Activated naive CD4-positive, alpha-beta T cell (primary cell): ENCODE measurements at places on chromosomes 5 and 9.

- DNase-seq = no peak
Observed at GRCh38 chr5:53749621-53750020, 189.2 kb downstream of the NDUFS4 start.

DNA sequence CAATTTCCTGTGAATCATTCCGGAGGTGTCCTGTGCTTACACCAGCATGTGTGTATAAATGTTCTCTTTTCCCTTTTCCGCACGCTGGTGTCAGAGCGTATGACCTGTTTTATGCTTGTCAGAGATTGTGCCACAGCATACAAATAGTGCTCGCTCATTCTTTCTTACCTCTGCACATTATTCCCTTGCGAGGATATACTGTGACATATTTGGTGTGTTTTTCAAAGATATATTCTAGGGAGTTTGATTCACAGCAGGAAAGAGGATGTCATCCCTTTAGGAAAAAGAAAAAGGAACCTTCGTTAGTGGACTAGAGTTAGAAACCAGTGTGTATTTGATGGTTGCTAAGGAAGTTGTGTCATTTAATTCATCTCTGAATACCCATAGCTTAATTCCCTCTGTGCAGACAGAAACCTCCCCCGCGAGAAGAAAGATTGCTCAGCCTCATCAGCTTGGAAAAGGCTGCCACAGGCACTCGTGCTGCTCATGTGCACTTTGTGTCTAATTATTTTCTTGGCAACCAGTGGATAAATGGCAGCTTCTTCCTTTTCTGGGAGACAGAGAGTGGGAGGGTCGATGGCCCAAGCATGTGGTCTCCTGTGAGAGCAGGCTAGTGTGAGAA lies 14.7 kb upstream of the CCIN start:
- DNase-seq = no peak

DNA sequence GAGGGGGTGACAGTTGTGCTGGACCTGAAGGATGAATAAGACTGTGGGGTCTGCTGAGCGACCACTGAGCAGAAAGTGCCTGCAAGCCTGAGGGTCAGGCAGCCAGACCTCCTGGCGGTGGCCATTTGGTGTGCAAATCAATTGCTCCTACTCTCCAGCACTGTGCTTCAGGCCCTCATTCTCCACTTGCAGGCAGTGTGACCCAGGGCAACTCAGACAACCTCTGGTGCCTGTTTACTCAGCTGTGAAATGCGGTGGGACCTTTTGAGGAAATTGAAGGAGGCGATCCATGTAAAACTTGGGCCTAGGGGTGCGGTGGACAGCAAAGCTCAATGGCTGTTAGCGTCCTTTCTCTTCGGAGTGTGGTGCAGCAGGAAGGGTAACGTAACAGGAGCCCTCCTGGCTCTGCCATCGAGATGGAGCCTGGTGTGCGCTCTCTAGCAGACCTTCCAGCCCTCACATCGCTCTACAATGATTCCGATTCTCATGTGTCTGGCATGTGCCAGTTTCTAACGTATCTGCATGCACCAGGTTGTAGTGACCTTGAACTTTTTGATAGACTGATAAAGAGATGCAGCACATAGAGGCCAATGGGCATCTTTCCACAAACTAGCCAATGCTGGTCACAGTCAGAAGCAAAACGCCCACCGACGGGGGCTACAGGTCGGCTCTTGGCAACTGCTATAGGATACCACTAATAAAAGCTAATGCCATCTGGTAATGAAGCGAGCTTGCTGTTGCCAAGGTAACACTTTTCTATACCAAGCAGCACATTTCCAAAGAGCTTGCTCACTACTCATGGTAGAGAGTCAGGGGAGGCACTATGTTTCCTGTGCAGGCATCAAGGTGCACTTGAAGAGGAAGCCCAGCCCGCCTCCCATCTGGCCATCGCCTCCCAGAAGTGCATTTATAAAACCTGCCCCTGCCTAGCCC lies 159.7 kb upstream of the RAPGEF1 start:
- DNase-seq = no peak

DNA sequence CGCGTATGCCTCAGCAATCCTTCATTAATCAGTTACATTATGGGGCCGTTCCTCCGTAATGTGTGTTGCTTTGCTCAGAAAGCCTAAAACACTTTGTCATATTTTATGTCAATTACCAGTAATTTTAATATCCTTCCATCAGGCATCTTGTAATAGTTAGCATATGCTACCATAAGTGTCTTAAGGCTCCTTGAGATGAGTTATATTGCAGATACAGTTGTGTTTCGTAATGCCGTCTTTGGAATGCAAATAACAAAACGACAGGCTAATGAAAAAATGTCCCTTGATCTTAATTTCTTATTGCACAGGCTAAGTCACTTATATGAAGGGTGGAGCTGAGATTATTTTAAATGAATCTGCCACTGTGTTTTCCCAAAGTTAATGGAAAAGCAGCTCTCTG lies 50.5 kb downstream of the TBCA start:
- no peak for DNase-seq

GRCh38 chr5:150152636-150153462 lies 2.8 kb downstream of the PDGFRB start:
- no peak for DNase-seq

DNA sequence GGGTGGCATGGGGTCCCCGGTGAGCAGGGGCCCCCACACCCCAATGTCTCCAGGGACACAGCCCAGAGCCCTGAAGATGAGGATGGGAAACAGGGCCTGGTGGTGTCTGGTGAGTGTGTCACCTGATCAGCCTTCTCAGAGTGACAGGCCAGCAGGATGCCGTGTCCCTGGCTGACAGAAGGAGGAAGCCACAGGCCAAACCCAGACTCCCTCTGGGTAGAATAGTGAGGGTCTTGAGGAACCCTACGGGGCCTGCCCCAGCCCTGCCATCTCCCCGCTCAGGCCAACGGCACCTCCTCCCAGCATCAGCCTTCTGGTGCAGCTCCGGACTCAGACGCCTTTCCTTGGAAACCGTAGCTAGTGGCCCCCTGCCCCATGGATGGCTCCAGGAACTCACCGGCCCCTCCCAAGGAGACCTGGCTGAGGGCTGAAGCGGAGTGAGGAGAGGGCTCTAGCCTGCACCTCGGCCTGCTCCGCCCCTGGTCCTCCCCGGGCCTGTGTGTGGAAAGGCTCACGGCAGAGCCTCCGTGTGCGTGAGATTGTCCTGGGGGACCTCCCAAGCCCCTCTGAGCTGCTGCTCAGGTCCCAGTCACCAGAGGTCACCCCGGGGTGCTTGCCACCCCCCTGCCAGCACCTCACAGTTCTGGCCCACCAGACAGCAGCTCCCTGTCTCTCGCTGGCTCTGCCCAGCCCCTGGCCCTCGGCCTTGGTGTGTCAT lies 6.0 kb downstream of the RALGDS start:
- no peak for DNase-seq

- DNase-seq = no peak
Observed at GRCh38 chr9:81579381-81579780, 110.0 kb downstream of the TLE1 start.

GRCh38 chr5:140219068-140219991 lies 44.3 kb downstream of the CYSTM1 start:
- no peak for DNase-seq

DNA sequence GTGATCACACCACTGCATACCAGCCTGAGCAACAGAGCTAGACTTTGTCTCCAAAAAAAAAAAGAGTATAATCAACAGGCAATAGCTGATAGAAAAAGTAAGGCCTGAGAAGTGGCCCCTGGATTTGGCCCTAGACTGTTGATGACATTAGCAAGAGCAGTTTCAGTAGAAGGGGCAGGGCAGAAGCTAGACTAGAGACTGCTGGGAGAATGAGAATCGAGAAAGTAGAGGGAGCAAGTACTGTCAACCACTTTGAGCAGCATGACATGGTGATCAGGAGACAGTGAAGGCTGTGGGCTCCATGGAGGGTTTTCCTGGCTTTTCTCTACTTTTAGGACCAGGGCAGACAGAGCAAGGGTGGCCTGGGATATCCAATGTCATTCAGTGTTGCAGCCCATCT lies 34.9 kb upstream of the B4GALT1 start:
- DNase-seq = no peak

GRCh38 chr5:643811-644271 lies 31.7 kb downstream of the CEP72 start:
- DNase-seq = no peak

DNA sequence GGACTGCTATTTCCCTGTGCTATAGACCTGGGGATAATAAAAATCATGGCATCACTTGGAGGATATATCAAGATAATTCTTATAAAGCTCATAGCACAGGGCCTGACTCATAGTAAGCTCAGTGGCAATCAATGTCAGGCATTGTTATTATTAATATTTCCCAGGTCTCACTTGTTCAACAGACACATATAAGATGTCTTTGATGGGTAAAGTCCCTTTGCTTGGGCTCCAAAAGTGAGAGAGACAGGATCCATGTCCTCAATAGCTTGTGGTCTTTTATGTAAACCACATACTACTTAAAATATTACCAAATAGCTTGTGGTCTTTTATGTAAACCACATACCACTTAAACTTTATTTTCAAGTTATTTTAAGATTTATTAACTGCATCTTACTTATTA lies 11.2 kb downstream of the SH3RF2 start:
- DNase-seq = no peak

- no peak for DNase-seq
Observed at GRCh38 chr5:175214152-175214551, 229.8 kb downstream of the DRD1 start.

- DNase-seq = no peak
Observed at GRCh38 chr5:88487066-88487465, 218.4 kb upstream of the TMEM161B start.

DNA sequence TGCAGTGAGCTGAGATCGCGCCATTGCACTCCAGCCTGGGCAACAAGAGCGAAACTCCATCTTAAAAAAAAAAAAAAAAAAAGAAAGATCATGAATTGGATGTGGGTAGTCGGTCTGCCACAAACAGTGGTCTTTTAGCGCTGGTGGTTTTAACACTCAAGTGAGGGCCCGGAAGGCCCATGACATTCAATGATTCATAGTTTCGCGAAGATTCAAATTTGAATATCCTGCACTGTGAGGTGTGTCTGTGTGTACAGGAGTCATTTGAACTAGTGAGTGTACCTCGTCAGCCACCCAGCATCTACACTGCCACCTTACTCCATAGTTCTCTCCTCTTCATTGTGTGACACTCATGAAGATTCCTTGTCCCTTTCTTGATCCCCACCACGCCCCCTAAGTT lies 41.3 kb downstream of the CFAP77 start:
- DNase-seq = no peak

- no peak for DNase-seq
Observed at GRCh38 chr9:3436629-3437420, 89.0 kb downstream of the RFX3 start.

DNA sequence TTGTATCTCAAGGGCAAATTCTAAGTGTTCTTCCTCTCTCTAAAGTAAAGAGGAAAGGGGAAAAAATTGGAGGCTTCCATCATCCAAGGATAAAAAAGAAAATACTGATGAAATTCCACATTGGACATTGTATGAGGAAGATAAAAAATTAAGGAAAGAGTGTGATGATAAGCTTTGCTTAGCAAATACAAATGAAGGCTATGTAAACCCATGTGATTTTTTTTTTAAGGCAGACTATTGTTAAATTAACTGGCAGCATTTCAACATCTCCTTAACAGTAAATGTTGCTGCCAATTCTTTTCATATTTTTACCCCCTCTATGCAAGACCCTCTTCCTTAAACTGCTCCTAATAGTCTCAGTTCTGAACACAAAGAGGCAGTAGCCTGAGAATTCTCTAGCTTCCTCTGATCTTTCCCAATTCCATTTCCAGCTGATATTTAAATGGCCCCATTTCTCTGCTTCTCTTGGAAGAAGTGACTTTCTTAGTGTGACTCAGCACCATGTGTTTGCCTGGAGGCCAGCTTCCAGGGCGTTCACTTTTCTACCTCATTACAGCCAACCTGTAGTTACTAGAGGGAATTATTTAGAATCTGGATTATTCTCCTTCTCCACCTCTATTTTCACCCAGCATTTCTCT lies 159.7 kb downstream of the TLE1 start:
- no peak for DNase-seq

DNA sequence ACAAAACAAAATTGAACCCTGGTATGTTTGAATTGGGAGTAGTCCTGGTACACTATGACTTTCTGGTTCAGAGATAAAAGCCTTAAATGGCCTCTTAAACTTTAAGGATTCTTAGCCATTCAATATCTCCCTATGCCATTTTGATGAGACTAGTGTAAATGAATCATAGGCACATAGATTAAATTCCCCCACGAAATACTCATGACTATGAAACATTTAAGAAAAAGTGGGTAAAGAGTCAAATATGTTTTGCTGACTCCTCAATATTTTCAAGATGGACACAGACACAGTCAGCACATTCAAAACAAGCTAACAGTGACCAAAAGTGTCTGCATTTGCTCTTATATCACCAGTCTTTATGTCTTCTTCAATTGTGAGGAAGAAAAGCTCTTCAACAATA lies 278.3 kb downstream of the PDE4D start:
- no peak for DNase-seq

DNA sequence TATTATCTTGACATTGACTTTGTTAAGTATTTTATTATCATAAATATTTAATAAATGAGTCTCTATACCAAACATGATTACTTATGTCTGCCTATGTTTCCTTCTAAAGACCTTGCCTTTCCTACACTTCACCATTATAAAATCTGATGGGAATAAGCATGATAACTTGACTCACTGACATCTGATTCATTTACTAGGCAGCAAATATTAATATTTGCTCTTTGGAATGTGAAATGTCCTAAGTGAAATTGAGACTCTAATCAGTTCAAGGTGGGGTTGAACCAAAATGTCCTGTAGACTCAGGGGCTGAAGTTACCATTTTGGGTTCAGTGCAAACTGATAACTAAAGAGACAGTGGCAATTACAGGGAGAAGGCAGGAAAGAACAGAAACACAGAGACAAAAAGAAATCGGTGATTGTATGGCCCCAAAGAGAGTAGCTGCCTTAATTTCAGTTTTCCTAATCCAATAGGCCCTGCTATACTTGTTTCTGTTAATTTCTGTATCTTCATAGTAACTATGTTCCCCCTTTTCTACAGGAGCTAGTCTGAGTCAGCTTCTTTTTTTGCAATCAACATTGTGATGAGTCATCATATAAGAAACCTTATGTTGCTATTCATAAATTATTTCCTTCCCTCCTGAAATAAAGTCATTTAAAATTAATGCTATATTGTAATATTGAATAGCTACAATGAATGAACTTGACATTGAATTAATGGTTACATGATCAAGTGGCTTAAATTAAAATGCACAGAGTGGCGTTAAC lies 296.8 kb downstream of the PDE4D start:
- no peak for DNase-seq

GRCh38 chr9:18905883-18906629 lies 127.0 kb downstream of the SAXO1 start:
- DNase-seq = no peak

- DNase-seq = no peak
Observed at GRCh38 chr5:172404746-172405145, 49.6 kb downstream of the SH3PXD2B start.
